Breast epithelium (tissue), 4 donors: ENCODE measurements at places on chromosomes 3 and 15. TPM values are rescaled to one million over a fixed set of nuclear protein-coding genes. Genes with fewer than 3 reads are reported as not detected.

DNA sequence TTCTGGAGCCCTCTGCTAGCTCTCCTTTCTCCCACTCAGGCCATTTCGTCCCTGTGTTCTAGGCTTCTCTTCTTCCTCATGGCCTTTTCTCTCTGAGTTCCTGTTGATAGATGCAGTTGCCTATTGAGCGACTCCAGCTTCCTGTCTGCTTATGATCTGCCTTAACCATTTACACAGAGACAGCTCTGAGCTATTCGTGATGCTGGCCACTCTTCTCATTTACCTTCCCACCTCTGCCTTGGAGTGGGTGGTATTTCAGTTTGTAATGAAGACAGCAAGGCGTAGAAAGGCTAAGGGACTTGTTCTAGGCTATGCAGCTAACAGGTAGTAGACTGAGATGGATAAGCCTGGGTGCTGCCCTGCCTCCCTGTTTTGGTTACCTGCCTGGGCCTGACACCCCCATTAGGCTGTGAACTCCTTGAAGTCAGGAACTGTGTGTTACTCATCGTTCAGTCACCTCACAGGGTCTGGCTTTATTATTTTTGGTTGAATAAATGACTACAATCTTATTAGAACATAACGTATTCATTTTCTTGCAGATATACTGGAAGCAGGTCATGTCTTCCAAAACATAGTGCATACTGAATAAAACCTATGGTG is 12.6 kb upstream of the ZBTB47 start:
- no peak for DNase-seq

GRCh38 chr3:135090020-135090717 is 295.1 kb downstream of the EPHB1 start:
- DNase-seq, result no peak

- no peak for DNase-seq
Measured at GRCh38 chr3:52915294-52915693, 17.9 kb upstream of the STIMATE start.

GRCh38 chr15:48478581-48478980 is 147.4 kb downstream of the DUT start:
- DNase-seq, result no peak

DNA sequence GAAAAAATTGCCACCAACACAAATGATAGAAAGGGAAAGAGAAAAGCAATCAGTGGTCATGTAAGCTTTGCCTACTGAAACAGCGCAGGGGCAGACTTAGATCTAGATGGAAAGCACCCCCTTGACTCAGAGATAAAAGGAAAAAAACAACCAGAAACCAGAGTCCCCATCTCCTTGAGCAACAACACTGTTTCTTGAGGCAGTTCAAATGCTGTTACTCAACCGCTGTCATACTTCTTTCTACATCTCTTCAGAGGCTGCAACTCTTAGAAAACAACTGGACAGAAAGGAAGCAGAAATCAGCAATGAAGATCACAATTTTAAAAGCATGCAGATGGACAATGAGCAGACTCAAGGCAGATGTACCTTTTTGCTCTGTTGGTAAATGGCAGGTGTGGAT is 36.5 kb downstream of the FSIP1 start:
- DNase-seq, result no peak

GRCh38 chr15:54816401-54816800 is 380.3 kb downstream of the RSL24D1 start:
- DNase-seq, result no peak

DNA sequence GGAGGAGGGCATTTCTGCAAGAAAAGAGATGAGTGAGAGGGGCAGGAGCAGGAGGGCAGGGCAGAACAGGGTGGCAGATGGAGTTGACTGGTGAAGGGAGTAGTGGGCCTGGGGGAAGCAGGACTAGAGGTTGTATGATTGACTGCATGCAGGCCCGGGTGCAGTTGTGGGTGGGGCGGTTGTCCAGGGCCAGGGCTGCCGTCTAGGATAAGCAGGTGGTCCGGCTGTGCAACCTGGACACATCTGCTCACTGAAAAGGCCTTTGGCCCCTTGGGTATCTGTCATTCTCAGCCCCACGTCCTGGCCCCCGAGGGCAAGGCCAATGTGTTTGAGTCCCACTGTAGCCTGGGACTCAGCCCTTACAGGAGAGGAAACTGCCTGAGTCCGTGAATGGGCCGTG is 25.4 kb downstream of the ALS2CL start:
- DNase-seq, result no peak

DNA sequence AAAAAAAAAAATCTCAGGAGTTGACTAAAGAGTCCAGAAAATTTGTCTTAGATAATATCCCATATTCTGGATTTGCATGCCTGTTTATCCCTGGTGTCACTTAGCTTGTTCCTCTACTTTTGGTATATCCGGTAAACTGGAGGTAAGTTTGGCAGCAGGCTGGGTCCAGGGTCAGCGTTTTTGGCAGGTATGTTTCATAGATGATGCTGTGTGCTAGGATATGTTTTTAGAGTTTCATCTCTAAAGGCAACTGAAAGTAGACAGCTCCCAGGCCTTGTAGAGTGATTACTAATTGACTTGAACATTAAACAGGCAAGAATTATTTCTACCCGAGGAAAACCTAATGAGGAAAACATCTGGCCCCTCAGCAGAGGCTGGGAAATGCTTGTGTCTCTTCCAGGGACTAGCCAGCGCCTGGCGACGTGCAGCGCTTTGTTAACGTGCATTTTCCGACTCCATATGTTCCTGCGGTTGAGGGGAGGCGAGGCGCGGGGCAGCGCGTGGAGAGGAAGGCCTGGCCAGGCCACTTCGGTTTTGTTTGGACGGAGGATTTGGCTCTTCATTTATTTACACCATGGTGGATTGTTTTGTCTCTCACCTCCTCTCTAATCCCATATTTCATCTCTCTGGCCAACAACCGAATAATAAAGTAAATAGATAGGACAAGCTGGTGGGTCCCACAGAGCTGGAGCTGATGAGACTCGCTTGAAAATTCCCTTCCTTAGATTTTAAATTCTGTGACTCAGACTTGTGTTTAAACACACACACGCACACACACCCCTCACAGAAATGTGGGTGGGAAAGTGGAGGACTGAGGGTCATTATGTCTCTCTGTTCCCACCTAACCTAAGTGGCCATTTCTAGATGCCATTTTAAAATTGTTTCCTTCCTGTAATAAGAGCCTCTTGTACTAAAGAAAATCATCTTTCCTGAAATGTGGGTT is 65.3 kb downstream of the ASB7 start:
- no peak for DNase-seq

DNA sequence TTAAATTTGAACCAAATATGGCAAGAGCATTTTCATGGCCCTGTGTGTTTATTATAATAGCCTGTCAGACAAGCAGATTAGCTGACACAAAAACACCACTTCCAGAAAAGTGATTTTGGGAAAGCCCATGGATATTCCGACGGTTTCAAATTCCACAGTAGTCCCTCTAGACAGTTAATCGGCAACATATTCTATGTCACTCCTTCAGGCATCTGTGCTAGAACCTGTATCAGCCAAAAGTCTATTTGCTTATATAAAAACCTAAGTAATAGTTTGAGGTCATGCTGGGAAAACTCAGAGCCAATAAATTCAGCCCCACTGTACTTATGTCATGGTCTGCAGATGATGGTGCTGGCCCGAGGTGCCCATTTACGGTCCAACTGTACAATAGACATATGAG is 110.2 kb upstream of the ARHGEF26 start:
- no peak for DNase-seq

DNA sequence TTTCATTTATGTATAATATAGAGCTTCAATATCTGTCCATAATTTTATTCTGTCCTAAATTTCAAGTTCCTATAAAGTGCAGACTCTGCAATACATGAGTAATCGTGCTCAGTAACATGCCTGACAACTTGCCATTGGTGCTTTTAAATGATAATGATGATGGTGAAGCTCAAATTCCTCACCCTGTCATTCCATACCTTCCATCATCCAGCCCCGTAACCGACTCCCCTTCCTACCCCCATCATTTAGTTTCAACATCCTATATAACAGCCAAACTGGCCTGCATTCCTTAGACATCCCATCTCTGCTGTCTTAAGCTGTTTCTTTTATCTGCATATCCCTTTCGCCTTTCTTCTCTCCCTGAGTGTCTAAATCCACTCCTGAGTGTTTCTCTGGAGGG is 67.2 kb upstream of the DLG1 start:
- DNase-seq, result no peak

DNA sequence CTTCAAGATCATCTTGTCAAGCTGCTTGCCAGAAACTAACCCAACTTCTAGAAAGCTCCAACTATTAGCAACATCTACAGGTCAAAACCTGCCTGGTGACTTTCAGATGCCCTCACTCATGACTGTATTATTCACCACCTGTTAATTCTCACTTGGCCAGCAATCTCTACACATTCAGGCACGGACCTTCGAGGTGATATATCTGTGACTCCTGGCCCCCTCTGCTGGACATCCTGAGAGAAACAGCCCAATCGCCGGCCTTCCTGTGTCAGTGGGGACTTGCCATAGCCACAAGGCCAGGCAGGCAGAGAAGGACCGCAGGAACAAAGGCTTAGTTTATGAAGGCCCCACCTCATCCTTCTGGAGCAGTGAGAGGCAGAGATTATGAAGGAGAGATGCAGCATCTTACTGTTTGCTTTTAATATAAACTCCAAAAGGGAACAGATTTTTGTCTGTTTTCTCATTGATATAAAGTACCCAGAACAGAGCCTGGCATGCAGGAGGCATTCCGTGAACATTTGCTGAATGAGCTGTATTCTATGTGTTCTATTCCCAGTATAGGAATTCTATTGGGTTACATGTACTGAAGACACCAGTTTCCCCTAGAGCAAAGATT is 24.4 kb upstream of the OCA2 start:
- DNase-seq, result peak; percentile 72

DNA sequence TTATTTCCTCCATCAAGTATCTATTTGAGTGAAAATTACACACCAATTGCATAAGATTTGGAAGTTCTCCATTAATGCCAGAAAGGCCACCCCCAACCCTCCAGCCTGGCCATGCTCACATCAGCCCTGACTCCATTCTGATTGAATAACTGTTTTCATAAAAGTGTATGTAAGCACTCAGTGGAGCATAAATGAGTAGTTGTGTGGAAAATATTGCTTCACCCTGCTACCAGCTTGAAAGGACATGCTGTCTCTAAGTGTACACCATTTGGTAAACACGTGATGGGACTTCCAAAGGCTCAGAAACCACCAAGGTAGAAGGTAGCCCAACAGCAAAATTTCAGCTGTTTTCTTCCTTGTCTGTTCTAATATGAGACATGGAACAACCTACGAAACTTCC is 393.8 kb downstream of the ZNF385D start:
- DNase-seq, result no peak

- DNase-seq, result no peak
Measured at GRCh38 chr3:170496868-170497140, 78.1 kb downstream of the CLDN11 start.

DNA sequence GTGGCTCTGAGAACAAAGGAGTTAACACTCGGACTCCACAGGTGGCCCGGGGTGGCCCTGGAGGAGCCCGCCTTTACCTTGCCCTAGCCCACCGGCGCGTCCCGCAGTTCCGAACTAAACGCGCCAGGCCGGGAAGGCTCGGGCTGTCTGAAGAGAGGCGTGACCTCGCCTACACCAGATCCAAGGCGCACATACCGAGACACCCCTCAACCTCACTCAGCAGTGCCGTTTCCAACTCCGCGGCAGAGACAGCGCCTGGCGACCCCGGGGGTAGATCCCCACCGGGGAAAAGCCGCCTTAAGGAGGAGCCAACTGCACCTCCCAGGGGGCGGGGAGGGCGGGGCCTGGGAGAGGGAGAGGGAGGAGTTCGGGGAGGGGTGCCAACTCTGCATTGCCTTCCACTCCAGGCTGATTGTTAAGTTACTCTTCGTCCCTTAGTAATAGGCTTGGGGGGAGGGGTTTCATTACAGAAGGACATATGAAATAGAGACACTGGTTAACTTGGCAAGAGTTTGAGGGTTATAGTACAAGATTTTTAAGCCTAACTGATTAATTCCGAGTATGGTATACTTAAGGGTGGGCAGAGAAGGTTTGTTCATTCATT is at the start of gene DLG1:
Gene DLG1, minus strand, starts transcription at position 272 of the 604 bp plus-strand sequence. CDS start 1,408 bp downstream, outside the sequence.
- peak; percentile 90 for DNase-seq

DNA sequence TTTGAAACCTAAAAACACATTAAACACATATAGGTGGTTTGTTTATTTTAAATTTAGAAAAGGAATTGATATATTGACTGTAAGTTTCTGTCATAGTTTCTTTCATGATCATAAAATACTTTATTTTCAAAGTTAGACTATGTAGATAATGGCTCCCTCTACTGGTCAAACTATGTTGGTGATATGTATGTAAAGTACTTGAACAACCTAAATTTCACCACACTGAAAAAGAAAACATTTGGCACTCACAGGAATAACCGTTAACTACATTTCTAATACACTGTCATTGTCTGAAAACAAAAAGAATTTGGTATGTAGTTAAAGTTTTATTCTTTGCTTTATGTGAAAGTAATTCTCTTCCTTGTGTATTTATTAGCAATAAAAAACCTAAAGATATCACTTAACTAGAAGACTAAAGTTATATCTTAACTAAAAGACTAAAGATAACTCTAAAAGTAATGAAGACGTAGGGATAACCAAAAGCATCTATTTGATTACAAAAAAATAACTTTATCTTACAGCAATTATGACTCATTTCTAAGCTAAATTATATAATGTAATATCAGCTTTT is 427.5 kb downstream of the VGLL3 start:
- no peak for DNase-seq

DNA sequence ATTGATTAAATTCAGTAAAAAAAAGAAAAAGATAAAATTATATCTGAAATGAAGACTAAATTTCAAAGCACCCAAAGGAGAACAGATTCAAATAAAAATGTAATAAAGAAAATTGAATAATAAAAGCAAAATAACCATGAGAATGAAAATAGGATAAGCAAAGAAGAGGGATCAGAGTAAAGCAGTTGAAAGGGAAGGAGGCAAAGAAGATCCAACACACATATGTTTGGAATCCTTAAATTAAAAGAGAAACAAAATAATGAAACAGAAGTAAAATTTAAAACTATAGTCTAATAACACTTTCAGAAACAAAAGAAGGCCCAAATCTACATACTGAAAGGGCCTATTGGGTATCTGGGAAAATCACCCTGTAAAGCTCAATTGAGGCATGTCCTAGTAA is 32.1 kb downstream of the HACD2 start:
- no peak for DNase-seq

GRCh38 chr3:109994853-109995252 is 657.5 kb upstream of the DPPA4 start:
- no peak for DNase-seq

DNA sequence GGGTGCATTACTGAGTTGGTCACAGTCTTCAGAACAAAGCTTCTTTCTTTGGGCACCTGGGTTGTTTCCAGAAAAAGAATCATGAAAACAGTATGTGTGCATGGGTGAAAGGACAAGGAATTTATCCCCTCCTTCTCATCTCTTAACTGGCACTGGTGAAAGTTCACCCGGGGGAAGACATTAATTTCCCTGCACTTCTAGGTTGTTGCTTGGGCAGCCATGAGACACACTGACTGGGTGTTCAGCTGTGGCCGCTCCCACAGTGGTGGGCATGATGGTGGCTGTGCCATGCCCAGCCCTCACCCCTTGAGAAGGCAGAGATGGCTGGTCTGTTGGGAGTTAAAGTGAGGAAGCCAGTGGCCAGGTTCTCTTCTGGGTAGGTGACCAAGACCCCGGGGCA is 16.6 kb upstream of the KY start:
- no peak for DNase-seq

- no peak for DNase-seq
Measured at GRCh38 chr3:129558081-129558771, 15.3 kb downstream of the H1-8 start.

GRCh38 chr3:157776861-157777260 is 273.6 kb upstream of the VEPH1 start:
- DNase-seq, result no peak

The TNK2 gene
- total RNA-seq, result 13.1 TPM

The EFCC1 gene
- 3.9 TPM for total RNA-seq

The CALML4 gene
- total RNA-seq, result 7.9 TPM

The HYAL1 gene
- 16.1 TPM for total RNA-seq

The KBTBD8 gene
- total RNA-seq, result 1.6 TPM

The SERPINI1 gene
- 4.3 TPM for total RNA-seq

The SV2B gene
- total RNA-seq, result 2.2 TPM

The LMAN1L gene
- not detected for total RNA-seq
